ENCODE measurements at places on chromosomes 7 and 10.
A peak's percentile ranks its signal among the peaks of the same experiment; 100 is the strongest.

- H3K36me3 ChIP-seq, result no peaks in the 10 kb centered on the region
- no peak overlapping the region for H3K27ac ChIP-seq
- H3K27me3 ChIP-seq, result peaks cover 21% of the 10 kb centered on the region
- DNase-seq, result no peak
Measured at GRCh38 chr10:48598936-48599829, 5.7 kb downstream of the ARHGAP22 start.

DNA sequence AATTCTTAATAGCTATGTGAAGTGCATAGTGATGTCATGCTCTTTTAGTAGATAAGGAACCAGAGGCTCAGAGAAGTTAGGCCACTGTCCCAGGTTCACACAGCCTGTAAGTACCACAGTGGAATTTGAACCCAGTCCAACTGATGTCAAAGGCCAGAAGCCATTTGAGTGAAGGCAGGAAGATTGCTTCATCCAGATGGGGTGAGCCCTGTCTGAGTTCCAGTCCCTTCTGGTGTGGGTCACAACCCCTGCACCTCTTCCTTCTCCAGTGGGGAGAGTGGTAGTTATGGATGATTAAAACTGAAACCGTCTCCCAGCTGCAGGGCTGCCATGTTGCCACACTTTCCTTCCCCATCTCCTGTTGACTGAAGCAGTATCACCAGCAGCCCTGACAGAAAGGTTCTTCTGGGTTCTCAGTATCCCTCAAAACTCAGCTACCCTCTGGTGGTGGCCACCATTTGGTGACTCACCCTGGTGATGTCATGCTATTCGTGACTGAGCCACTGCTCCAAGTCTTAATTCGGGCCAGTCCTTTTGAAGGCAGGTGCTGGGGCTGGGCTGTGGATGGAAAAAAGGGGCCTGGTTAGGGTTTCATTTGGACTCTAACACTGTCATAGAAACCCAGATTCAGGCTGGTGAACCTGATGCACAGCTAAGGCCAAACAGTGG is 1.5 kb upstream of the C10orf95 start:
- H3K4me3 ChIP-seq, result peak overlapping the region; percentile 17
- DNase-seq, result peak; percentile 76
- H3K4me1 ChIP-seq, result peaks cover 40% of the 10 kb centered on the region
- H3K27ac ChIP-seq, result peak overlapping the region; percentile 83

DNA sequence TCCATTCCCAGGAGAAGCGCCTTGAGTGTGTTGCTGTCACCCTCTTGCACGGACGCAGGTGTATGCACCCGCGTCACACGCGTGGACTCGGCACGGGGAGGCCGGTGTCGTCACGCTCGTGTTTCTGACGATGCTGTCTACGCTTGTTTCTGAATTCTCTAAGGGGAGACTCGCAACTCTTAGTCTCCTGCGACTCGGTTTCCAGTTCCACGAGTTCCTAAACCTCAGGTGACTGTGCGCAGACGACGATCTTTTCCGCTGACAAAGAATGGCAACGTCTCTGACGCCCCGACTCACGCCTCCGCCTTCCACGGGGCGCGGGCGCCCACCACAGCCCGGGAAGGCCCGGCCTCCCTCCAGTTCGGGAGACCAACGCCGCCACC is 579 bp downstream of the IDI1 start:
- no peaks in the 10 kb centered on the region for H3K27me3 ChIP-seq
- peak overlapping the region; percentile 94 for H3K27ac ChIP-seq
- peak overlapping the region; percentile 95 for H3K4me3 ChIP-seq
- H3K36me3 ChIP-seq, result peaks cover 70% of the 10 kb centered on the region

- DNase-seq, result no peak
- H3K27me3 ChIP-seq, result peaks cover 7% of the 10 kb centered on the region
- no peak overlapping the region for H3K27ac ChIP-seq
- no peaks in the 10 kb centered on the region for H3K36me3 ChIP-seq
- H3K4me3 ChIP-seq, result no peak overlapping the region
Measured at GRCh38 chr7:123661765-123662164, 6.1 kb downstream of the LMOD2 start.

DNA sequence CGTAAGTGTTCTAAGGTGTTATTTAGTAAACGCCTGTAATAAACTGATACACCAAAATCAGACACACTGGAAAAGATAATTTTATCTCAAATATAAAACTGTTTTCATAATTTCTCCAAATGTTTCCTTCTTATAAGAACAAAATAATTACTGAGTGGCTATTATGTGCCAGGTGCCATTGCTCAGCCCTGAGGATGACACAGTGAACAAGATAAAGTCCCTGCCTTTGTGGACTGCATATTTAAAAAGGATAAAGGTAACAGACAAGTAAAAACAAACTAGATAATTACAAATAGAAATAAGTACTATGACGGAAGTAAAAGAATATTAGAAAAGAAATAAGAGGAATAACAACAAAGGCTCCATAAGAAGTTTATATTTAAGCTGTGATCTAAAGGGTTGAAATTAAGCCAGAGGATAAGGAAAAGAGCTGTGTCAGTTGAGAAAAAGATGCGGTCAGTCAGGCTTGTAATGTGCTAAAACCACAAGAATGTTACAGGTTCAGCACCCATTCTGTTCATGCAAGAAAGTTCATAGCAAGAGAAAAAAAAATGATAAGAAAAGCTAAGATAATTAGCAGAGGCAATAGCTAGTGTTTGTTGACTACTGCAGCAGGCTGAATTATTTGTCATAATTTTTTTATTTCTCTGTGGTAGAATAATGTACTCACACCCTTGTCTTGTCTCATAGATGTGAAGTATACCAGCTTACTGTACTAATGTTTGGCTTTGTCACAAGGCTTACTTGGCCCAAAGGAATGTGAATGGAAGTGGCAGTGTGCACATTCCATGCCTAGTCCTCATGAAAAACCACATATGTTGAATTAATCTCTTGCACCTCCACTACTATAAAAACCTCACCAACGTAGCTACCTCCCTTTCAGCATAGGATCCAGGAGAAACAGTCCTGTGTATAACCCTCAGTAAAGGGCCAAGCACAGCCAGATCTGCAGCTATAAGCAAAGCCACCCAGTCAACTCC is 75.1 kb downstream of the CRPPA start:
- peaks cover 10% of the 10 kb centered on the region for H3K4me1 ChIP-seq
- H3K4me3 ChIP-seq, result no peak overlapping the region
- no peaks in the 10 kb centered on the region for H3K36me3 ChIP-seq
- no peak for DNase-seq
- no peak overlapping the region for H3K27ac ChIP-seq

GRCh38 chr7:28182071-28182471 is 1.5 kb upstream of the JAZF1 start:
- peak overlapping the region; percentile 2 for H3K4me3 ChIP-seq
- peaks cover 3% of the 10 kb centered on the region for H3K36me3 ChIP-seq
- no peak overlapping the region for H3K27ac ChIP-seq
- DNase-seq, result no peak
- peaks cover 12% of the 10 kb centered on the region for H3K4me1 ChIP-seq
- peaks cover 57% of the 10 kb centered on the region for H3K27me3 ChIP-seq

Data from activated CD4-positive, alpha-beta memory T cell treated with anti-CD3 and anti-CD28 coated beads, Interleukin-2, amount 10 ng/mL, durations not matched to agents 7 days and 5 days (primary cell).